ENCODE measurements at places on chromosomes 5 and 9.

- H3K4me1 ChIP-seq, result no peaks in the 10 kb centered on the region
- no peaks in the 10 kb centered on the region for H3K36me3 ChIP-seq
- DNase-seq, result no peak
- H3K4me3 ChIP-seq, result no peak overlapping the region
- no peak overlapping the region for H3K27ac ChIP-seq
Observed at GRCh38 chr5:1723476-1723875, 76.2 kb downstream of the MRPL36 start.

DNA sequence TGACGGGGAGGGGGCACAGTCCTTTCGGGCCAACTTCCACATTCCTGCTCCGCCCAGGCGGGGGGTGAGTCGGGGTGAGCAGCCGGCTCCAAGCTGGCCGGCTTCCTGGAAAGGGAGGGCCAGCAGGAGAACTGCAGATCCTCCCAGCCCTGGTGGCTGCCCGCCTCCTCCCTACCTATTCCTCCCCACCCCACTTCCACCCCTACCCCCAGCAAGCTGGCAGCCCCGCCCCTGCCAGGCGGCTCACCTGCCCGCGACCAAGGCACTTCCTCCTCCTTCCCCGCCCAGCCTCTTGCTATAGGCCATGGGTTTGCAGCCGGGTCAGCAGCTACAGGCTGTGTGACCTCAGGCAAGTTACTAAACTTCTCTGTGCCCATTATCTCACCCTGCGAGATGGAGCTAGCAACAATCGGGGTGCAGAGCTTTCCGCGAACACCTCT, 5.6 kb upstream of the IRF1 start:
- peak overlapping the region; percentile 85 for H3K4me3 ChIP-seq
- DNase-seq, result peak; percentile 83
- peaks cover 69% of the 10 kb centered on the region for H3K4me1 ChIP-seq
- peak overlapping the region; percentile 94 for H3K27ac ChIP-seq
- no peaks in the 10 kb centered on the region for H3K27me3 ChIP-seq

GRCh38 chr9:90505695-90506094, 136.9 kb downstream of the DIRAS2 start:
- no peak overlapping the region for H3K4me3 ChIP-seq
- no peak overlapping the region for H3K27ac ChIP-seq
- H3K4me1 ChIP-seq, result no peaks in the 10 kb centered on the region
- no peaks in the 10 kb centered on the region for H3K27me3 ChIP-seq

DNA sequence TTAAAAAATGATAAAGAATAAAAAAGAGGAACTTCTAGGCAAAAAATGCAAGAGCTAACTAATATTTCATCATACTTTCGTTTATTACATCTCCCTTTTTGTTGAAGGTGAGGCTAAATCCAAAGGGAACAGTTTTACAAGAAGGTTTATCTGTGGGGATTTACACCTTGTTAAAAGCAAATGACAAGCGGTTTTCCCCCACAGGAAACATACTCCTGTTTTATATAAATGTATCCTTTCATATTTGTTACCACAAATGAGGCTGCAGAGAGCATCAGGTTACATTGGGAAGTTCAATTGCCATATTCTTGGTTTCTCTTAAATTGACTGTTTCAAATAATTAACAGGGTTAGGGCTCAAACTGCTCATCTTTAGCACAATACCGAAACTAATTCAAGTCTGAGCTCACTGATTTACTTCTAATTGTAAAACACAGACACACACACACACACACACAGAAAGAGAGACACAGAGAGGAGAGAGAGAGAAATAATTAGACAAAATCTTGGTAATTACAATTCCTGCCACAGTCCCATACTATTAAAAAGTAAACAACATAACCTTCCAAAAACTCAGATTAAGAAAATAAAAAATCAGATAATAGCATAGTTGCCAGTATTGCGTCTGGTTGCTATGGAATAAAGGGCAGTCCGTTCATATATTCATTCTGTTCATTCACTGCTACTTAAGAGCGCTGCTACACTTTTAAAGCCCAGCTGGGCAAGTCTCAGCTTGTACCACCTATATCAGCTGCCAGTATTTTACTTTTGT, 17.1 kb downstream of the RFX3 start:
- H3K4me1 ChIP-seq, result peaks cover 51% of the 10 kb centered on the region
- peak overlapping the region; percentile 49 for H3K4me3 ChIP-seq
- H3K27me3 ChIP-seq, result no peaks in the 10 kb centered on the region
- H3K36me3 ChIP-seq, result peaks cover 2% of the 10 kb centered on the region
- DNase-seq, result no peak
- peak overlapping the region; percentile 87 for H3K27ac ChIP-seq

DNA sequence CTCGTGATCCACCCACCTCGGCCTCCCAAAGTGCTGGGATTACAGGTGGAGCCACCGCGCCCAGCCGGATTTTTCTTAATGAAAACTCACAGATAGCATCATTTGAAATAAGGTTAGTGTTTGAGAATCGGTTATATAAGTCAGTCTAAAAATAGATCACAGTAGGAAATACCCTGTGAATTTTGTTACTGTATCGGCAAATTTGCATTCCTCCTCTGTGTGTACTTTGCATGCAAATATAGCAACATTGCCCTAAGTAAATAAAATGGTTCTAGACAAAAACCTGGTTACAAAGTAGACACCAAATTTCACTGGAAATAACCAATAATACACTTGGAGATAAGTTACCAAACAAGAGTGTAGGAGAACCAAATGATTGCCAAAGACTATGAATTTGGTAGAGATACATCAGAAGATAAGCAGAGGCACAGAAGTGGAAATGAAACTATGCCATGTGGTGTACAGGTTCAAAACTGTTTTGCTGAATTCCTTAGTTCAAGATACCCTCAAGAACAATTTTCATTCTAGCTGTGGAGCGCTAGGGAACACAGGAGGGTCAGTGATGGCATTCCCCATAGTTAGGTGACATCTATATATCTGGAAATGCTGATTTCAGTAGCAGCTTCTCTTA, 58.1 kb downstream of the ICE1 start:
- H3K4me3 ChIP-seq, result no peak overlapping the region
- H3K4me1 ChIP-seq, result peaks cover 22% of the 10 kb centered on the region
- H3K27ac ChIP-seq, result peak overlapping the region; percentile 65
- peaks cover 47% of the 10 kb centered on the region for H3K36me3 ChIP-seq

- peaks cover 52% of the 10 kb centered on the region for H3K4me1 ChIP-seq
- peaks cover 31% of the 10 kb centered on the region for H3K36me3 ChIP-seq
- DNase-seq, result no peak
- H3K27ac ChIP-seq, result peak overlapping the region; percentile 7
Observed at GRCh38 chr5:143188083-143188482, 215.4 kb downstream of the NR3C1 start.

- H3K4me3 ChIP-seq, result no peak overlapping the region
- H3K27me3 ChIP-seq, result no peaks in the 10 kb centered on the region
- DNase-seq, result no peak
- H3K27ac ChIP-seq, result no peak overlapping the region
- no peaks in the 10 kb centered on the region for H3K36me3 ChIP-seq
Observed at GRCh38 chr5:110268985-110269384, 457.5 kb downstream of the TMEM232 start.

DNA sequence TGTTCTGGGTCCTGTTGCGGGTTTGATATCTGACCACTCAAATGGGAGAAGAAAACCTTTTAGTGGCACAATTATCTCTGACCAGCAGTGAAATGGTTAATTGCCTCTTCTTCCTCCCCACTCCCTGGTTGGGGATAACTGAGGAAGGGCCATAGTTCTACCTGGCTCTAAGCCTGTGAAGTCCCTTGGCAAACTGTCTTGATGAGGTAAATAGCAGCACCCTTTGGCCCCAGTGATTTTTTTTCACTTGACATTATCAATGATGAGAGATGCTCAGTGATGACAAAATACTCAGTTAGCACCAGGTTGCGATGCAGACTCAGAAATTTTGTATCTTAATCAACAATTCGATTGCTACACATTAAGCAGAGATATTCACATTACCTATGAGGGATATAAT, 515.7 kb downstream of the PSAT1 start:
- no peak overlapping the region for H3K4me3 ChIP-seq
- H3K36me3 ChIP-seq, result no peaks in the 10 kb centered on the region
- no peak overlapping the region for H3K27ac ChIP-seq
- H3K27me3 ChIP-seq, result no peaks in the 10 kb centered on the region
- DNase-seq, result no peak

GRCh38 chr5:131230406-131230805, 33.4 kb upstream of the CDC42SE2 start:
- DNase-seq, result no peak
- no peak overlapping the region for H3K4me3 ChIP-seq
- peaks cover 12% of the 10 kb centered on the region for H3K4me1 ChIP-seq
- no peaks in the 10 kb centered on the region for H3K27me3 ChIP-seq

DNA sequence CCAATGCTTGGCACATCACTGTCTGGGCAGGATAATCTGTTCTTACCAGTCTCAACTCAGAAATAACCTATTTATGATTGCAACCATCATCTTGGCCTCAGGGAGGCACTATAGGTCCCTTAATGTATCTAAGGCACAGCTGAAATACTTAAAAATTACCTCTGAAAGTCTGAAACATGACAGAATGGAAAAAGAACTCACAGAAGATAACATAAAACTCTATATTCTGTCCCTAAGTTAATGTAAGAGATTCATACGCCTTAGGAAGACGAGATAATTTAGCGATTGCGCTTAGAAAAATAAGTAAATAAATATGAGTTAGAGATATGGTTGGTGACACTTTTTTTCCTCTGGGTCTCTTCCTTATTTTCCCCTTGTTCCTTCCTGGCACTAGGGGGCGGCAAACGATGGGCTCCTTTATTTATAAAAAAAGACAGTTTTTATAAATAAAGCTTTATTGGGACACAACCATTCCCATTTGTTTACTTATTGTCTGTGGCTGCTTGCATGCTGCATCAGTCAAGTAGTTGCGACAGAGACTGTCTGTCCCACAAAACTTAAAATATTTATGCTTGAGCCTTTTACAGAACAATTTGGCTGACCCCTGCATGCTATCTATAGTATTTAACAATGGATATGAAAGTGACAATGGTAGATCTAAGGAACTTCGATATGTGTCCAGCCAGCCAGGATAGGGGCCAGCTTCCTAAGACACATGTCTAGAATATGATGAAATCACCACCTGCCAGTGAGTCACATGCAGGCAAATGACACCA, 79.6 kb downstream of the PDE4D start:
- H3K36me3 ChIP-seq, result no peaks in the 10 kb centered on the region
- H3K4me3 ChIP-seq, result no peak overlapping the region
- no peak overlapping the region for H3K27ac ChIP-seq

GRCh38 chr5:5231576-5231975, 91.4 kb downstream of the ADAMTS16 start:
- no peak overlapping the region for H3K4me3 ChIP-seq
- no peaks in the 10 kb centered on the region for H3K4me1 ChIP-seq
- no peak overlapping the region for H3K27ac ChIP-seq
- no peaks in the 10 kb centered on the region for H3K36me3 ChIP-seq
- H3K27me3 ChIP-seq, result peaks cover 2% of the 10 kb centered on the region

DNA sequence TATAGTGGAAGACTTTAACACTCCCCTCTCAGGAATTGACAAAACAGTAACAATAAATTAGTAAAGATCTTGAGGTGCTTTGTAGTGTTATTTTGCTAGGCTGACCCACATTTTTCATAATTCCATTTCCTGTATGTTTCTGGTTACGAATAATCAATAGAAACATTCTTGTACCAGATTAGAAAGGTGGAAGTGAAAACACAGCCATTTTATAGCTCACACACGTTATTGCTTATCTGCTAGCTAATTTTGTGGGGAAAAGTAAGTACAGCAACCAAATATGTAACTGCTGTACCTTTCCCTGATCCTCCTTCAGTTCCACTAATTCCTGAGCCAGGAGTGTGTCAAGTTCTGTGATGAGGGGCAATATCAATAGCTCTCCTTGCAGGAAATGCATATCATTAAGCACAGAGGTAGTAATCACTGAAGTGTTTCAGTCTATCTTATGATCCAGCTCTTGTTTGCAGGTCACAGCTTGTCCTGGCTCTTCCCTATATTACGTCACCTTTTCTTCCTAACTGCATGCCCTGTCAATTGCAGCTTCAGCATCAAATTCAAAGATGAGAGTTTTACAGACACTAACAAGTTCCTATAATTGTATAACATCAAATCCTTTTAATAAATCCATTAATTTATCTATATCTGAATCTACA, 59.4 kb downstream of the MINAR2 start:
- H3K27me3 ChIP-seq, result peaks cover 2% of the 10 kb centered on the region
- H3K4me1 ChIP-seq, result no peaks in the 10 kb centered on the region
- no peak for DNase-seq
- no peak overlapping the region for H3K4me3 ChIP-seq

- no peak overlapping the region for H3K4me3 ChIP-seq
- H3K27ac ChIP-seq, result no peak overlapping the region
- no peaks in the 10 kb centered on the region for H3K27me3 ChIP-seq
Observed at GRCh38 chr5:32990593-32991420, 279.7 kb downstream of the NPR3 start.

DNA sequence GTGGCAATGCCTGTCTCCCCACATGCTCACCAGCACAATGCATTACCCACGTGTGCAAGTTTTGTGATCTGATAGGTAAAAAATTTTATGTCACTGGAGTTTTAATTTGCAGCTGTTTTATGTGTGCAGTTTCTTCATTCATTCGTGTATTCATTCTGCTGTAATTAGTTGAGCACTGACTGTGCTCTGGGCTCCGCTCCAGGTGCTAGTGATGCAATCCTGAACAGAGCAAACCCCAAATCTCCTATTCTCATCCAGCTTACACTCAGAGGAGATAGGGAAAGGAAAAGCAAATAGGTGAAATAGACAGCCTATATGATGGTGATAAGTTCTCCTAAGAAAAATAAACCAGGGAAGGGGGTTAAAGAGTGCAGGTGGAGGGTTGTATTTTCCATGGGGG, 148.4 kb downstream of the TENT4A start:
- H3K4me3 ChIP-seq, result no peak overlapping the region
- no peaks in the 10 kb centered on the region for H3K4me1 ChIP-seq
- H3K36me3 ChIP-seq, result no peaks in the 10 kb centered on the region
- no peaks in the 10 kb centered on the region for H3K27me3 ChIP-seq

DNA sequence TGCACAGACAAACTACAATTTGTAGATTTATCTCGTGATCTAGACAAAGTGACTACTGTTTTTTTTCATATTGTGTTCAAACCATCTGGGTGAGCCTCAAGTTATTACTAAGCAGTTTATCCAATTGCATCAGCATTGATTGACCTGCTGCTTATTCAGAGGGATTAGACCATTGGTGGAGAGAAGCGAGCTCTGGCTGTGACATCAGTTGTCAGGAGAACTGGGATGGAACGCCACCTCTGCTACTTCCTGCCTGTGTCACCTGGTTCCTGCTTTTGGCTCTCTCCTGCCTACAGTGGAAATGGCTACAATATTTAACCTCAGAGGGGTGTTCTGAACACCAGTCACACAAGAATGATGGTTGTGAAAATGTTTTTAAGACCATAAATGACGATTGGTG, 12.1 kb downstream of the NR4A3 start:
- DNase-seq, result no peak
- H3K36me3 ChIP-seq, result peaks cover 93% of the 10 kb centered on the region
- peaks cover 23% of the 10 kb centered on the region for H3K4me1 ChIP-seq
- peaks cover 8% of the 10 kb centered on the region for H3K27me3 ChIP-seq
- H3K27ac ChIP-seq, result no peak overlapping the region
- H3K4me3 ChIP-seq, result no peak overlapping the region

- H3K27me3 ChIP-seq, result peaks cover 65% of the 10 kb centered on the region
- peaks cover 20% of the 10 kb centered on the region for H3K4me1 ChIP-seq
- H3K4me3 ChIP-seq, result no peak overlapping the region
- peaks cover 6% of the 10 kb centered on the region for H3K36me3 ChIP-seq
- H3K27ac ChIP-seq, result no peak overlapping the region
Observed at GRCh38 chr5:173287086-173287485, 41.1 kb downstream of the STC2 start.

All from activated naive CD8-positive, alpha-beta T cell treated with anti-CD3 and anti-CD28 coated beads, Interleukin-2, amount 50 U/mL, for 24 hours (primary cell).